ENCODE measurements at places on chromosomes 3 and 15.

DNA sequence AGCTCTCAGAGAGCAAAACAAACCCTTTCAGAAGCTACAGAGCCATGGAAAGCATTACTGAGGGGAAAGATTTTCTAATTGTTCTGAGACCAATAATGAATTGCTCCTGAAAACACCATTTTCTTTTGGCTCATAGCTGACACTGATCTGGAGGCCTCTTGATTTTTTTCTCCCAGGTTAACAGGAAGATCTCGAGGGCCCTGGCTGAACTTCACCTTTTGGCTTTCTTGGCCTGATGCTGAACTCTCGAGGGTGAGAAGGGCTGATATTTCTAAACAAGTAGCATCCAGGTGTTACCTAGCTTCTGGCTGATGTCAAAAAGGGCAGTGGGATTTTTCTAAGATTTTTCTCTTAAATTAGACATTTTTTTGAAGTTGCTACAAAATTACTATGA is 19.9 kb upstream of the NFKBIZ start:
- DNase-seq = no peak

DNA sequence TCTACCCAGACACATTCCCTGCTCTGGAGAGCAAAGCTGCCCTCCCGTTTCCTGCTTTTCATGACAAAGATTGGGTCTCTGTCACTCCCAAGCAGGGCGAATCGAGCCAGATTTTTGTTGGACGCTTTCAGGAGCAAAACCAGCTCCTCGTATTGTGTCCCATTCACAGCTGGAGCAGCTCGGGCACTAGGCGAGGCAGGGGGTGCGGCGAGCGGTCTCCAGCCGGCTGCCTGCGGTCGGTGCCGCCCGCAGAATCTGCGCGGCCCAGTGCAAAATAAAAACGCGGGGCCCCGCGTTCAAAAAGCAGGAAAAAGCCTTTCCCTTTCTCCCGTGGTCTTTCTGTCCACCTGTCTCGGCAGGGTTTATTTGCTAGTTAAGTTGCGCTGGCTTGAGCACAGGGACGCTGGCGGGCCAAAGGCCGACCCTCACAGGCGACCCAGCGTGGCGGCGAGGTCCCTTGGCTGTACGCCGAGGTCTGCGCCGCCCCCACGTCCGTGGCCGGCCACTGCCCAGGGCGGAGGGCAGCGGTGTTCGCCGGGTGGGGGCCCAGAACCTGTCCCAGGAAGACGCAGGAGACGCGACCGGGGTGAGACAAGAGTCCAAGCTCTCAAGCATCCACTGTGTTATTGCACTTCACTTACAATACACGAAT is 71.2 kb downstream of the CYP19A1 start:
- DNase-seq = no peak

GRCh38 chr3:136658946-136659682 is 93.1 kb downstream of the STAG1 start:
- DNase-seq = no peak

- DNase-seq = no peak
These were observed 6.4 kb upstream of the CCDC33 start for GRCh38 chr15:74229686-74230085.

DNA sequence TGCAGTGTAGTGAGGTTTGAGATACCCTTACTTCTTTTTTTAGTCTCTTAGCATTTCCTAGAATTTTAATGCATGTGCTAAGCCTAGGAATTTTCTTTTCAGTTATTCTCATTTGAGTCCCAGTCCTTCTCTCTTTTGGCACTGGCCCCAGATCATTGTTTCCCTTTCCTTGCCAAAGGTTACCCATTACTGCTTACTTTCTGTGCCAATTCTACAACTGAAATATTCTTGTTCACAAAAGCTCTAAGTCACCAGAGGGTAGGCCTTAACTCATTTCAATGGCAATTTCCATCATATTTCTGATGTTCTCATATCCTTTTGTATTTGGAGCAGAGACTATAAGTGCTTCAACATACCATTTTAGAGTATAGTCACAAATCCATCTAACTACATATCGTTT is 199.6 kb upstream of the CBLB start:
- DNase-seq = no peak

GRCh38 chr3:81776643-81777042 is 15.2 kb upstream of the GBE1 start:
- DNase-seq = no peak

- DNase-seq = no peak
These were observed 240.9 kb upstream of the CADM2 start for GRCh38 chr3:84717894-84718293.

GRCh38 chr3:178480274-178480673 is 56.0 kb upstream of the KCNMB2 start:
- DNase-seq = no peak

- no peak for DNase-seq
These were observed 7.9 kb downstream of the KIF7 start for GRCh38 chr15:89647191-89647851.

- DNase-seq = no peak
These were observed 362.3 kb downstream of the NR2F2 start for GRCh38 chr15:96692826-96693225.

- no peak for DNase-seq
These were observed 44.1 kb downstream of the RUBCN start for GRCh38 chr3:197692641-197693040.

GRCh38 chr15:31360843-31361763 is 34.5 kb downstream of the KLF13 start:
- peak; percentile 75 for DNase-seq

- no peak for DNase-seq
These were observed 8.3 kb downstream of the EOGT start for GRCh38 chr3:69005071-69005790.

- no peak for DNase-seq
These were observed 29.0 kb downstream of the CCDC80 start for GRCh38 chr3:112611752-112612515.
